ENCODE measurements at places on chromosomes 4 and X.

GRCh38 chr4:6900181-6900812, 9.3 kb upstream of the TBC1D14 start:
- no peak for DNase-seq

DNA sequence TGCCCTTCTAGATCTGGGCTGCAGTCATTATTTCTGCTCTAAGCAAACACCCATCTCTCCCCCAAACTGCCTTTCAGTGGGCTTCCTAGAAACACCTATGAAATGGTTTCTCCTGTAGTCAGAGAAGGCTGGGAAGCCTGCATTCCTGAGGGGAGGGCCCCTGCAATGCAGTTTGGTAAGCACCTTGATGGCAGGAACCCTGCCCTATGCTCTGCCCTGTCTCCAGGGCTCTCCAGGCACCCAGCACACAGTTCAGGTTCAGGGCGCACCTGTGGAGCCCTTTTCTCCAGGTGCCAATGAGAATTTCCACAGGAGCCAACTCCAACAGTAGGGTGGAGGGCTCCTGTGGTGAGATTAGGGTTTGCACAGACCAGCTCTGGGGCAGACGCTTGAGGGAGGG, 69.1 kb upstream of the FBXW7 start:
- DNase-seq = no peak

DNA sequence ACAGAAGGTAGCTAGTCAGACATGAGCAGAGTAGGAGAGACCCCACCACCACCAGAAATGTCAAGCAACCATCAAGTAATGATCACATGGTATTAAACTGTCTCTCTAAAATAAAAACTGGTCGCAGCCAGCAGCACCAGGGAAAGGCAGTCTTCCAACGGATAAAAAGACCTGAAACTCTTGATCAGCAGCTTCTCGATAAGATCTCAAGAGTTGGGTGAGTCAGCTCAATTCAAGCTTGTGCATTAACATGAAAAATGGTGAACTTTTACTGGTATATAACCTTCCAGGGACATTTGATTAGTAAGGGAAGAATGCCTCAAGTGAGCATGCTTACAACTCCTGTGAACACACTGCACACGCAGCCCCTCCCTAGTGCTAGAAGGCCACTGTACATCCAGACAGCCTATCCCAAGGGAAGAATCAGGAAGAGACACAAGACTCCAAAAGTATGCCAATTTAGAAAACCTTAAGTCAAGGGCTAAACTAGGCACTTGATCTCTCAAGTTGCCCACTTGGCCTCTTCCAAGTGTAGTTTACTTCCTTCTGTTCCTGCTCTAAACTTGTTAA, 270.0 kb upstream of the GNPDA2 start:
- DNase-seq = no peak

DNA sequence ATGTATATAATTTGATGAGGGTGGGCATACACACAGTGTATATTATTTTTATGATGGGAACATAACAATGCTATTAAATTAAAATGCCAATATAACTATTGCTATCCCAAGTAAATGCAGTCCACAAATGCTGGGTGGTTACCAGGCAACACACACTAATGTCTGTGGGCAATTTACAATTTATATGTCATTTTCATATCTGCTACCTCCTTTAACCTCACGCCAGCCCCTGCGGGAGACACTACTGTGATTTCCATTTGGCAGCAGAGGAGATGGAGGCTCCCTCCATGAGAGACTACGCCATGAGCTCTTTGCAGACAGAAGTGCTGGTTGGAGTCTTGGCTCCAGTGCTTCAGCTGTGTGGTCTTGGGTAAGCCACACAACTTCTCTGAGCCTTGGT, 87.9 kb downstream of the PPP2R2C start:
- no peak for DNase-seq

DNA sequence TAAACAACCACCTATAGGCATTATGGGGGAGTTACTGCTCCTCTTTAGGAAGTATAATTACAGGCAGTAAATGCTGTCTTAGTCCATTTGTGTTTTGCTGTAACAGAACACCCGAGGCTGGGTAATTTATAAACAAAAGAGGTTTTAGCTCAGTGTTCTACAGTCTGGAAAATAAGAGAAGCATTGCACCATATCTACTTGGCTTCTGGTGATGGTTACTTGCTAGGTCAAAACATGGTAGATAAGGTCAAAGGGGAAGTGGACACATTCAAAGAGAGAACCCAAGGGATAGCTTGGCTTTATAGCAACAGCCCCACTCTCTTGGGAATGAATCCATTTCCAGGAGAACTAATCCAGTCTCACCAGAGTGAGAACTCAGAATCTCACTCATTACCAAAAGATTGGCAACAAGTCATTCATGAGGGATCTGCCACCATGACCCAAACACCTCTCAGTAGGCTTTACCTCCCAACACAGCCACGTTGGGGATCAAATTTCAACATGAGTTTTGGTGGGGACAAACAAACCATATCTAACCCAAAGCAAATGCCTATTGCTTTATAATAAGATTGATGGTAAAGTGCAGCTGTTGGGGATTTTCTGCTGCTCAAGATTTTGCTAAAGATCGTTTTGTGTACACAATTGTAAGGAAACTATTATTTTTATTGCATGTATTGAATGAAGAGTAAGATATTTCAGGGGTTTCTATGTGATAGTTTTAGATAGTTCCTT, 32.6 kb downstream of the STAG2 start:
- DNase-seq = no peak

DNA sequence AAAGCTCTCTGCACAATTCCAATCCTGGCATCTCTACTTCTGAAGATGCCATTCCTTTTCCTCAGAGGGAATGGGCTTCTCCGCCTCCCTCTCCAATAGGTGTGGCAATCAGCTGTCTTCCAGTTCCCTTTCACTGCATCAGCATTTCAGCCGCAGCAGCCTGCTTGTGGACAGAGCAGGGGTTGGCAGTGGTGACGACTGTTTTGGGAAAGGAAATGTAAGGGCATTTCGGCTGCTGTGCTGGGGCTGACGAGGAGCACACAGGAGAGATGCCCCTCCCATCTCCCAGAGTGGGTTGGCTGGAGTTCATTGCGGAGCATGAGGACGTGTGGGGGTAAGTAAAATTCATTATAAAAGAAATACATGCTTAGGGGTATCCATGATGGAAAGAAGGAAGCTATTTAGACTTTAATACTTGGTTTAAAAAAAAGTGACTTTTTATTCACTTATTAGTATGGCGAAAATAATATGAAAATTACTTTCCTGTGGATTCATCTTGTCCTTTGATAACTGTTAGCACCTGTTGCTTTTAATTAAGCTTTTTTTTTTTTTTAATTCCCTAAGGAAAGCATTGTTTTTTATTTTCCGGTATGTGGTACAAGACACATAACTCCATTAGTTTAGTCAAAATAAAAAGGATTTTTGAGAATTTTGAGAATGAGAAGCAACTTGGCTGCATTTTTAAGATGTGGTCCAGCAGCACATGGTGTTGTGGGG, at the start of gene LIMCH1:
Gene LIMCH1, plus strand, starts transcription at position 141 of the 717 bp plus-strand sequence. CDS start 67,839 bp downstream, outside the sequence.
- DNase-seq = no peak

DNA sequence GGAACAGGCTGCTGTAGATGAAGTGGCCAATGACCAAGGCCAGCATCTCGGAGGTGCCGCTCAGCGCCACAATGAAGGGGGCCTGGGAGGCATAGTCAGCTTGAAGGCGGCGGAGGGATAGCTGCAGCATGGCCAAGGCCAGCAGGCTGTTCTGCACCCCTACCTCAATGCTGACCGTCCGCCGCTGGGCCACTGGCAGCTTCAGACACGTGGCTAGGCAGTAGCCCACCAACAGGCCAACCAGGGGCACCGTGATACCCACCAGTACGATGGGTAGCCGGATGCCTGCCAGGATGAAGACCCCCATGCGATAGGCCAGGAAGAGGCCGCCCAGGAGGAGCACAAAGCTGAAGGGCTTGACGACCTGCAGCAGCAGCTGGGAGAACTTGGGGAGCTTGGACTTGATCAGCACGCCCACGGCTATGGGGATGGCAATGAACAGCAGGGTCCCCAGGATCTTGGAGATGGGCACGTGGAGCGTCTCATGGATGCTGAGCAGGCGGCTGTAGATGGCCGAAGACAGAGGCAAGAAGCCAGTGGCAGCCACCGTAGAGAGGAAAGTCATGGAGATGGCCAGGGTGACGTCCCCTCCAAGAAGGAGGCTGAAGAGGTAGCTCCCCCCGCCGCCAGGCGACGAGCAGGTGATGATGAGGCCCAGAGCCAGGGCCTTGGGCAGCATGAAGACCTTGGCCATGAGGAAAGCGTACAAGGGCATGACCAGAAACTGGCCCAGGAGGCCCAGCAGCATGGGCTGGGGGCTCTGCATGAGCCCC, 1.3 kb upstream of the UBL4A start:
- DNase-seq = no peak

DNA sequence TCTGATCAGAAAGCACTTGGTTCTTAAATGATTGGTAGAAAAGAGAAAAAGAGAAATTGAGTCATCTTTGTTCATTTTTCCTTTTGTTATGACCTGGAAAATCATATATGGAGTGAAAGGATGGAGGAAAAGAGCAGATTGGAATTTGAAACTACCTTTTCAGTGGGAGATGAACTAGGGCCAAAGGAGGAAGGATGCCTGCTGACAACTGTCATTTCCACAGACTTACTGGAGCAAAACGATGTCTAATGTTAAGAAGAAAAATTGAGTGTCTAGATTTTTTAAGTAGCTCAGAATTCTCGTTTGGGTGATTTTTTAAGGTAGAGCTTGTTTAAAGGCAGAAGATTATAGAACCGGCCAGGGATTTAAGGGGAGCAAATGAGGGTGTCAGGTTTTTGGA, 144.6 kb upstream of the KCNIP4 start:
- DNase-seq = no peak

- DNase-seq = no peak
Observed at GRCh38 chr4:103329642-103330041, 131.5 kb upstream of the CENPE start.

DNA sequence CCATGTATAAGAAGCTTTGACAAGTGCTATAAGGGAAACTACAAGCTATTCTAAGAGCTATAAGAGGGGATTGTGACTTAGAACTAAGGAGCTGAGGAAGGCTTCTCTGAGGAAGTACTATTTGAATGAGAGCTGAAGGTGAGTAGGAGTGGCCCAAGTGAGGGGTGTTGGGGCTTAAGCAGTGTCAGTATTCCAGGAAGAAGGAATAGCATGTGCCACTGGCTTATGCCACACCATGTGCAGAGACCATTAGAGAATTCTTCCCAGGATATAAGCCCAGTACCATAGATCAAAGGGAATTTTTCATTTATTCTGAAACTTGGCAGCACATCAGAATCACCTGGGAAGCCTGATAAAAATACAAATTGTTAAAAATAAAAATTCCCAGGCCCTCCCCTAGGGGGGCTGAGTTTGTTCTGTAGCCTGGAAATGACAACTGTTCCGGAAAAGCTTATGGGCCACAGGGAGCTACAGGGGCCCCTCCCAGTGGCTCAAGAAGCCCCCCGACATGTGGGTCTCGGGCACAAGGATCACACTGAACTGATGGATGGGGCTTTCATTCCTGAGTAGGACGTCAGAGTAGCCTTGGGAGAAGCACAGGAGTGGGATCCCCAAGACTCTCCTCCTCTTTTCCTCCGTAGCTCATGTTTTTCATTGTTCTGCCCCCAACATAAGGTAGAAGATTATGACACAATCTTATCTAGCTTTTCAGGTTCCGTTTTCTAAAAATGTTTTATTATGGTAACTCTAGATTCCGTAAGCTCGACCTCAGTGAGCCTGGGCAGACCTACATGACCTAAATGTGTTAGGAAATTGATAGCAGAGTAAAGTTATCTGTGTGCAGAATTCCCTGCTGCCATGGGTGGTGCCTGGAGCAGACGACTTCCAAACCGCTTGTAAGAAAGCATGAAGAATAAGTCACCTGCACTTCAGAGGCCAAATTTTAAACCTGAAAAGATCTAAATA, 119.3 kb downstream of the AFF1 start:
- DNase-seq = no peak

GRCh38 chr4:124111922-124112321, 600.6 kb downstream of the ANKRD50 start:
- DNase-seq = no peak

GRCh38 chr4:100063355-100063754, 113.3 kb upstream of the H2AZ1 start:
- DNase-seq = no peak

DNA sequence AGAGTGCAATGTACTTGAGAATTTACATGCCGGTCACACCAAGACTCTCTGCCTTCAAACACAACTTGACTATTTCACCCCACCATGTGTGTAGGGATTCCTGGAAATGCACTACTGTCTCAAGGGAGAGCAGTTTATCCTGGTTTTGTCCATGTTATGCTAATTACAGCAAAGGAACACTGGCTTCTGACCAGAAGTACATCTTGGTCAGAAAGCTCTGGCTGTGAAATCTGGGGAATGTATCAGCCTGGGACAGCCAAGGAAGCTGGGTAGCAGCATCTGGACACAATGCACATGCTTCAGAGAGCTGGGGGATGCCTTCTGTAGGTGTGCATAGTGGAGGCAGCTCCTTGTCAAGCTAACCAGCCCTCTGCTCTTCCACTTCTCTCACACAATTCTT, 1432.6 kb upstream of the TENM3 start:
- DNase-seq = no peak

GRCh38 chrX:115622534-115622933, 61.6 kb downstream of the PLS3 start:
- DNase-seq = no peak

- DNase-seq = no peak
Observed at GRCh38 chr4:153081006-153081580, 123.2 kb upstream of the TRIM2 start.

- no peak for DNase-seq
Observed at GRCh38 chr4:146643812-146644401, 5.2 kb downstream of the POU4F2 start.

- no peak for DNase-seq
Observed at GRCh38 chrX:78540171-78540570, 119.0 kb downstream of the RTL3 start.

- no peak for DNase-seq
Observed at GRCh38 chrX:154775419-154776349, 13.0 kb downstream of the DKC1 start.

DNA sequence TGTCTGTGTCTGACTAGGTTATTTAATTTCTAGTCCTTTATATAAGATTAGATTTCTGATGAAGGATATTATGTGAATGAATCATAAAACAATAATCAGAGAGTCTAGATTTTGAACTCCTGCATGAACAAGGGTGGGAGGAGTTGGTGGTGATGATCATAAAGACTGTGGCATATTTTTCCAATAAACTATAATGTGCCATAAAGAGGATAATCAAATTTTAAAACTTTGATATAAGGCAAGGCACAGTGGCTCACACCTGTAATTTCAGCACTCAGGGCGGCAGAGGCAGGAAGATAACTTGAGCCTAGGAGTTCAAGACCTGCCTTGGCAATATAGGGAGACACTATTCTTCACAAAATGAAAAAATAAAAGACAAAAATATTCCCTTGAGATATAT, 473.3 kb downstream of the GABRG1 start:
- DNase-seq = no peak

DNA sequence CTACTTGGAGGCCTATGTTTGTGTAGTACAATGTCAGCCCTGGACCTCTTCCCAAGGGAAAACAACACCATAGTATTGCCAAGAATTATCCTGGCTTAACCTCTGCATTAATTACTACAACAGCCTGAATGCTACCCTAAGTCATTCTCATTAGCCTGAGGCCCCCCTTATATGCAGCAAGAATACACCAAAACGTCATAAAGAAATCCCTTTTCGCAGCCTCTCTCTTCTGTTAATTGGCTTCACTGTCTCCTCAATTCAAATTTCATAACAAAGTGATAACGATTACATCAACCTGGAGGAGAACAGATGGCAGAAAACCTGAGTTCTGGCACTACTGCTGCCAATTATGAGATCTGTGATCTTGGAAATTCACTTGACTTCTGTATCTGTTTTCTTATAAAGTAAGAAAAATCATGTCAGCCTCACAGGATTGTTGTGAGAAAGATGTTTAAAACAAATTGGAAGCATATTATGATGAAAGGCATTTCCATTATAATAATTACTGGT, 1663.1 kb downstream of the STIM2 start:
- no peak for DNase-seq

- DNase-seq = no peak
Observed at GRCh38 chrX:54492340-54492739, 3.7 kb downstream of the FGD1 start.

Measured in effector memory CD4-positive, alpha-beta T cell (primary cell).